Peyer's patch (tissue), 4 donors: ENCODE measurements at places on chromosomes 3 and 15.

DNA sequence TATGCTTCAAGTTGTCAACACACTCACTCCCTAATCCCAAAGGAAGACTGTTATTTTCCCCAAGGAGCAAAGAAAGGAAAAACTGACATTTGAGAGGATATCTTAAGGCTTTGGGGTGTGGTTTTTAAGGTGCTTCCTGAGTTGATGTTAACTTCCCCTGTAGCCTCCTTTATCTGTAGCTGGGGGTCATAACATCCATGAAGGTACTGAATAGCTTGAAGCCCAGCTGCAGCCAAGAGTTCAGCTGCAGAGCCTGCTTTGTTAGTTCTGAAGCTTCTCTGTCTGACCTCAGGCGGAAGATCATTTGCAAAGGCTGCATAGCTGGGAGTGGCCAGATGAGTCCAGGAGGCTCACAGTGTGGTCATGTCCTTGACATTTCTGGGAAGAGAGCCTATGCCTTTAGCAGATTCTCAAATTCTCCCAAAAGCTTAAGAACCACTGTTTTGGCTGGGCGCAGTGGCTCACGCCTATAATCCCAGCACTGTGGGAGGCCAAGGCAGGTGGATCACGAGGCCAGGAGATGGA, 165.4 kb downstream of the SV2B start:
- no peaks in the 10 kb centered on the region for H3K27me3 ChIP-seq
- H3K27ac ChIP-seq = no peak overlapping the region
- DNase-seq = no peak
- no peaks in the 10 kb centered on the region for H3K4me1 ChIP-seq

GRCh38 chr3:20846832-20847231, 660.8 kb upstream of the SGO1 start:
- no peaks in the 10 kb centered on the region for H3K4me1 ChIP-seq
- no peak overlapping the region for H3K27ac ChIP-seq
- H3K27me3 ChIP-seq = no peaks in the 10 kb centered on the region
- no peaks in the 10 kb centered on the region for H3K36me3 ChIP-seq
- H3K4me3 ChIP-seq = no peak overlapping the region

DNA sequence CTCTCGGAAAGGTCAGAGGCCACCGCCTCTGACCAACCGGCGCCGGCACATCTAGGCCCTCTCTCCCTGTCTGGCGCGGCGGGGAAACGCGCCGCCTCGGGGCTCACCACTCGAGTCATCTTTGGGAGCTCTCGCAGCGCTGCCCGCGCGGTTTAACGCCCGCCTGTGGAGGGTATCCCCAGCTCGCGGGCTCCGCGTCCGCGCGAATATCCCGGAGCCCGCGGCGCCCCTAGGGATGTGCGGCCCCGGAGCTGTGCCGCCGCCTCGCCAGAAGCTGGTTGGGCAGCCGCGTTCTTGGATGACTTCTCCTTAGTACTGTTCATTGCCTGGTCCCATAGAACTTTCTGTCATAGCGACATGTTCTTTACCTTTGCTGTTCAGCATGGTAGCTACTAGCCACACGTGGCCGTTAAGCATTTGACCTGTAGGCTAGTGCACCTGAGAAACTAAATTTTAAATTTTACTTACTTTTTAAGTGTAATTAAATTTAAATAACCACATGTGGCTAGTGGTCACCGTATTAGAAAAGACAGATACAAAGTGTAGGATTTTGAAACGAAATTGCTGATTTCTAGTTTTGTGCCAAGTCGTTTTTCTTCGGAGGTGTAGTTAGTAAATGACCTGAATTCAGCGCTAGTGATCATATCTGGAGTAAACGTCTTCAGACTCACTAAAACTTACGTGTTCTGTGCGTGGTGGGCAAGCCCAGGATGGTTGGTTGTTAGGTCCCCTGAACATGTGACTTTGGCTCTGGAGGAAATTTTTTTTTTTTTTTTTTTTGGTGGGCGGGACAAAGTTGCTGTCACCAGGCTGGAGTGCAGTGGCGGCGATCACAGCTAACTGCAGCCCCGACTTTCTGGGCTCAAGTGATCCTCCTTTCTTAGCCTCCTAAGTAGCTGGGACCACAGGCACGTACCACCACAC, 835 bp downstream of the ARIH2 start:
- no peaks in the 10 kb centered on the region for H3K27me3 ChIP-seq
- H3K4me3 ChIP-seq = peak overlapping the region; percentile 91
- H3K27ac ChIP-seq = peak overlapping the region; percentile 100
- DNase-seq = no peak

DNA sequence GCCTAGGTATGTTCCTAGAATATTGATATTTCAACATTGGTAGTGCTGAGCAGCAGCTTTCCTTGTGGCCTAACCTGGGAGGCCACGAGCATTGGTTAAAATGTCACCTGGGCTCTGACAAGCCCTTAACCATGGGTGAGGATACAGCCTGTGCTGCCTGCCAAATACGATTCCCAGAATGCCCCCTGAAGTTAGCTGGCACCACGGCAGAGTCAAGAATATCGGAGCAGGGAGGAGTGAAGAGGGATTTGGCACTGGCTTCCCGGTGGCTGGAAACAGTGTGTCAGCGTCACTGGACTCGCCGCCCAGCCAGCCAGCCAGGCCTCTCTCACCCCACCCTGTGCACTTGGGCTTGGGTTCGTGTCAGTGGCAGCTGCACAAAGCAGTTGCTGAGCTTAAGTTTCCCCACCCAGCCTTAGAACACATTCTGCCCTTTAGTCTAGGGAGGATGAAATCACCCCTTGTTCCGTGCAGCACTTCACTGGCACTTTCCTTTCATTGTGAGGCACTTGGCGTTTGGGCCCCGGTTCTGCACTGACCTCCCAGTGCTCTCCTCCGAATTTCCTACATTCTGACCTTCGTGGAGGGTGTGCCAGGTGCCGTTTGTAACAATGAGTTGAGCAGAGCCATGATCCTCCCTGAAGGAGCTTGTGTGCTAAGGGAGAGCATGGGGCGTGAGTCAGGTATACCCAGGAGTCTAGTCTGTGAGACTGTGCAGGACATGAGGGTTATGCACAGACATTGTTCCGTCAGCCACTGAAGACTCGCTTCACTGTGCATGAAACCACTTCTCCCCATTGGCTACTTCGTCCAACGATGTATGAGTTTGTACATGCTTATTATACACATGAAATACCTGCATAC, 152.8 kb upstream of the BHLHE40 start:
- peak; percentile 88 for DNase-seq
- no peak overlapping the region for H3K4me3 ChIP-seq
- H3K36me3 ChIP-seq = no peaks in the 10 kb centered on the region
- peaks cover 36% of the 10 kb centered on the region for H3K4me1 ChIP-seq
- peak overlapping the region; percentile 89 for H3K27ac ChIP-seq

DNA sequence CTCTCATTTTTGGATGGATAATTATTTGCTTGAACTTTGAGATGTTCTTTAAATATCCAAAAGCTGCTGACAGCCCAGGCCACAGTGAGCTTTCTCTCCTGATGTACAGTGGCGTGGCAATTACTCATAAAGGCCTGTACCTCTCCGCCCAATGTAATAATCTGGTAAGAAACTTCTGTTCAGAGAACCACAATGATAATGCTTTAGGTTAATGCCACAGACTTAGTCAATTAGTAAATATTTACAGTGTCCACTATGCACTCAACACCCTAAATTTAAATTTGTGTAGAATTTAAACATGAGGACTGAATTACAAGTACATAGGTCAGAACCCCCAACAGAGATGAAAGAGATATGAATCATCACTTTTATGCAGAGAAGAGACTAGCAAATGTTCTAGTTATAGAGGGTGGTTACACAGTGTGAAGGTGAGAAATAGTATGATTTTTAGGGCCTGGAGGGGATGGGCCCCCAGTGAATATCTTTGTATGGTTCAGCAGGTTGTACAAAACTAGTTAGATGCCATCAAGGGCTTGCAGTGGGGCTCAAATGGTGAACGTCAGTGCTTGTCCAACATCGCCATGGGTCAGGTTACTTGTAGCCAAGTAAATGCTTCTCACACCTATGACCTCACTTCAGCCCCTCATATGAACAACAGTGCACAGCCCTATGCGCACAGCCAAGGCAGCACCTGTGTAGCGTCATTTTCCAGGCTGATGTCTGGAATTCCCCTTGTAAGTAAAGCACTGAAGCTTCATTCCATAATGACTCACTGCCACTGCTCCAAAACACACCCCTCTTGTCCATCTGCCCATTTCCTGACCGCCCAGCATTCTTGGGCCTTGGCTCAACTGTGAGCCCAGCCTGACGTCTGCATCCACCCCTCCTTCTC, 13.3 kb downstream of the ABHD2 start:
- no peak overlapping the region for H3K4me3 ChIP-seq

DNA sequence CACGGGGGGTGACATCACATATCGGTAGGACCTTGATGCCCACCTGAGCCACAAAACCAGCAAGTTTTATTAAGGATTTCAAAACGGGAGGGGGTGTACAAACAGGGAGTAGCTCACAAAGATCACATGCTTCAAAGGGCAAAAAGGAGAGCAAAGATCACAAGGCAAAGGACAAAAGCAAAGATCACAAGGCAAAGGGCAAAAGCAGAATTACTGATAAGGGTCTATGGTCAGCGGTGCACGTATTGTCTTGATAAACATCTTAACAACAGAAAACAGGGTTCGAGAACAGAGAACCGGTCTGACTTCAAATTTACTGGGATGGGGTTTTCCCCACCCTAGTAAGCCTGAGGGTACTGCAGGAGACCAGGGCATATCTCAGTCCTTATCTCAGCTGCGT, 143.5 kb upstream of the LPP start:
- H3K4me1 ChIP-seq = no peaks in the 10 kb centered on the region
- H3K4me3 ChIP-seq = no peak overlapping the region
- no peak for DNase-seq

DNA sequence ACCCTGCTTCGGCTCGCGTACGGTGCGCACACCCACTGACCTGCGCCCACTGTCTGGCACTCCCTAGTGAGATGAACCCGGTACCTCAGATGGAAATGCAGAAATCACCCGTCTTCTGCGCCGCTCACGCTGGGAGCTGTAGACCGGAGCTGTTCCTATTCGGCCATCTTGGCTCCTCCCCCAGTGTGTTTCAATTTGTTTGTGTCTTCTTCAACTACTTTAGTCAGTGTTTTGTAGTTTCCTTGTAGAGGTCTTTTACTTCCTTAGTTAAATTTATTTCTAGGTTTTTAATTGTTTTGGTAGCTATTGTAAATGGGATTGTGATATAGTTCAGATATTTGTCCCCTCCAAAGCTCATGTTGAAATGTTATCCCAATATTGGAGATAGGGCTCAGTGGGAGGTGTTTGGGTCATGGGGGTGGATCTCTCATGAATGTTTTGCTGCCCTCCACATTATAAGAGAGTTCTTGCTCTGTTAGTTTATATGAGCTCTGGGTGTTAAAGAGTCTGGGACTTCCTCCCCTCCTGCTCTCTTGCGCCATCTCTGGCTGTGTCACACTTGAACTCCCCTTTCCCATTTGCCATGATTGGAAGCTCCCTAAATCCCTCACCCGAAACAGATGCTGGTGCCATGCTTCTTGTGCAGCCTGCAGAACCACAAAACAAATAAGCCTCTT, 304.4 kb downstream of the DOCK3 start:
- no peak for DNase-seq
- H3K4me3 ChIP-seq = no peak overlapping the region
- no peaks in the 10 kb centered on the region for H3K27me3 ChIP-seq
- no peaks in the 10 kb centered on the region for H3K36me3 ChIP-seq
- no peak overlapping the region for H3K27ac ChIP-seq
- H3K4me1 ChIP-seq = no peaks in the 10 kb centered on the region

GRCh38 chr3:48412375-48413001, 17.4 kb downstream of the PLXNB1 start:
- H3K27ac ChIP-seq = no peak overlapping the region
- no peaks in the 10 kb centered on the region for H3K36me3 ChIP-seq

DNA sequence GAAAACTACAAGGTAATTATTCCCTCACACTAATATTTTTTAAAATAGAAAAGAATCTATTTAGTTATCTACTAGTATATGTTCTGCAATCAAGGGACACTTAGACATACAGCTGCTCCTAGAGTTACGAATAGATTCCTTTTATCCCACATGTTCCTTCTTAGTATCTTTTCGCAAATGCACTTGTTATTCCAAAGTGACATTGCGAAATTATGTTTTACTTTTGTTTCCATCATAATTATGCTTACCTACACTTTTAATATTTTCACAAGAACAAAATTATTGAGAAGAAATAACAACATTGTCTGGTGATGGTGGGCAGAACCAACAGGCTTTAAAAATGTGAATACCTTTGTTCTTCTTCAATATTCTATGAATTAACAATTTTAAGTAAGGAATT, 107.1 kb upstream of the MELTF start:
- no peak overlapping the region for H3K4me3 ChIP-seq
- H3K4me1 ChIP-seq = no peaks in the 10 kb centered on the region

DNA sequence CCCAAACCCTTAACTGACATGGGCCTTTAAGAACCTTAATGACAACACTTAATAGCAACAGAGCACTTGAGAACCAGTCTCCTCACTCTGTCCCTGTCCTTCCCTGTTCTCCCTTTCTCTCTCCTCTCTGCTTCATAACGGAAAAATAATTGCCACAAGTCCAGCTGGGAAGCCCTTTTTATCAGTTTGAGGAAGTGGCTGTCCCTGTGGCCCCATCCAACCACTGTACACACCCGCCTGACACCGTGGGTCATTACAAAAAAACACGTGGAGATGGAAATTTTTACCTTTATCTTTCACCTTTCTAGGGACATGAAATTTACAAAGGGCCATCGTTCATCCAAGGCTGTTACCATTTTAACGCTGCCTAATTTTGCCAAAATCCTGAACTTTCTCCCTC, 49.9 kb downstream of the PGPEP1L start:
- H3K4me3 ChIP-seq = no peak overlapping the region
- DNase-seq = no peak
- peaks cover 66% of the 10 kb centered on the region for H3K36me3 ChIP-seq
- H3K27me3 ChIP-seq = no peaks in the 10 kb centered on the region
- no peak overlapping the region for H3K27ac ChIP-seq
- no peaks in the 10 kb centered on the region for H3K4me1 ChIP-seq

GRCh38 chr3:31331278-31331677, 201.4 kb upstream of the STT3B start:
- no peak for DNase-seq
- no peak overlapping the region for H3K27ac ChIP-seq
- no peaks in the 10 kb centered on the region for H3K27me3 ChIP-seq

DNA sequence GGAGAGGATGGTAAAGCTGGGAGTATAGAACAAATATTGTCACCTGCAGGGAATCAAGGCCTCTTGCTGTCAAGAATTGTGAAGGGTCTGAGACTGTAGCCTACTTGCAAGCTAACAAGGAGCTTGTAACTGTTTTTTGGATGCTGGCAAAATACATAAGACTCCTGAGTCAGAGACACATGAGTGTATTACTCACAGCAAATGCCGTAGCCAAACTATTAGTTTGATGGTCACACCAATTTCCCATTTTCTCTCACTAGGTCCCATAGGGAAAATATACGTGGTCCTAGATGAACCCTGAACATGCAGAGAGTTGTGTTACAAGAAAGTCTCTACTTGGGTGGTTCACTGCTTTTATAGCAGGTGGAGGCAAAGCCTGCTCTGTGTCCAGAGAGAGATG, 44.7 kb upstream of the LIPC start:
- no peak overlapping the region for H3K27ac ChIP-seq
- no peak for DNase-seq
- no peaks in the 10 kb centered on the region for H3K27me3 ChIP-seq
- H3K4me1 ChIP-seq = no peaks in the 10 kb centered on the region
- no peaks in the 10 kb centered on the region for H3K36me3 ChIP-seq
